Anterior cingulate cortex (tissue), 58 donors: ENCODE measurements at places on chromosomes 3 and 15.

DNA sequence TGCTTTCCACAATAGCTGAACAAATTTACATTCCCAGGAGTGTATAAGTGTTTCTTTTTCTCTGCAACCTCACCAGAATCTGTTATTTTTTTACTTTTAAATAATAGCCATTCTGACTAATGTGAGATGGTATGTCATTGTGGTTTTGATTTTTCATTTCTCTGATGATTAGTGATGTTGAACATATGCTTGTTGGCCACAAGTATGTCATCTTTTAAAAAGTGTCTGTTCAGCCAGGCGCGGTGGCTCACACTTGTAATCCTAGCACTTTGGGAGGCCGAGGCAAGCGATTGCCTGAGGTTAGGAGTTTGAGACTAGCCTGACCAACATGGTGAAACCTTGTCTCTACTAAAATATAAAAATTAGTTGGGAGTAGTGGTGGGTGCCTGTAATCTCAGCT is 619.3 kb downstream of the SI start:
- no peak for DNase-seq

DNA sequence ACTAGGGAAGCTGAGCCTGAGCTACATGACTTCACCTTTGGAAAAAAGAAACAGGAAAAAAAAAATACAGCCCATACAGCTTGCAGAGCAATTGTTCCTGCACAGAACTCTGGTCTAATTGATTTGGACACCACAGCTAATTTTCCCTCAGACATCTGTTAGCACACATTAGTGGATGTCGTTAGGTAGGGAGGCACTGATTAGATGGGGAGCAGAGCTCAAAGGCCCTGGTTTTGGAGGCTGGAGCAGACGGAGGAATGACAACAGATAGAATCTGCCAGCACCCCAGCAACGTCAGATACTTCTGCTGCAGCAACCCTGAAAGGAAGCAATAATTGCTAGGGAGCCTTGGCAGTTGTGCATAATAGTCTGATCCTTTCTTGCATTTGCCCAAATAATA is 398.9 kb downstream of the LSAMP start:
- DNase-seq = no peak

DNA sequence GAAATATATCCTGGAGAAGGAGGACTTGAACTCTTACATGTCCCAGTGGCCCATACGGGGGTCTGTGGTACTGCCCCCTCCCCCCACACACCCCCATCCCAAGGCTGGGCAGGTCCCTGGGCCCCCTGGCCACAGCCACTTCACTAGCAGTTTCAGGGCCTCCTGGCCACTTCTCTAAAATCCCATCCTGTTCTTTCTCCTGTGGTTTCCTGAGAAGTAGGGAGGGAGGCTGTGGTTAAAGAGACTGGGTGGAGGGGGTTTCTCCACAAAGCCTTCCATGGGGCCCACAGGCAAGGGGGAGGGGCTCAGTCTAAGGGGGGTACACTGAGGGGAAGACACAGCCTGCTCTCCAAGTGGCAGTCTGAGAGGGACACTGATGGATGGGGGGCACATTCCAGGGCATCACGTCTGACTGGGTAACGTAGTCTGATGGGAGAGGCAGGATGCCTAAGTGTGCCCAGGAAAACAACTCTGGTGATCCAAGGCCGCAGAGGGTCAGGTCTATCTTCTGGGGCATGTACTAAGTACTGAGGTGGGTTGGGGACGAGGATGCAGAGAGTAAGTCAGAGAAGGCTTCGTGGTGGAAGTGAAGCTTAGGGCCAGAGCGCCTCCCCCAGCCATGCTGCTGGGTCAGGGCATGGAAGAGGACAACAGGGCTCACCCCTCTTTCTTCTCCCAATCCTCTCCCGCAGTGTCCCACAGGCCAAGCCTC is 48.0 kb upstream of the C15orf39 start:
- DNase-seq = no peak

DNA sequence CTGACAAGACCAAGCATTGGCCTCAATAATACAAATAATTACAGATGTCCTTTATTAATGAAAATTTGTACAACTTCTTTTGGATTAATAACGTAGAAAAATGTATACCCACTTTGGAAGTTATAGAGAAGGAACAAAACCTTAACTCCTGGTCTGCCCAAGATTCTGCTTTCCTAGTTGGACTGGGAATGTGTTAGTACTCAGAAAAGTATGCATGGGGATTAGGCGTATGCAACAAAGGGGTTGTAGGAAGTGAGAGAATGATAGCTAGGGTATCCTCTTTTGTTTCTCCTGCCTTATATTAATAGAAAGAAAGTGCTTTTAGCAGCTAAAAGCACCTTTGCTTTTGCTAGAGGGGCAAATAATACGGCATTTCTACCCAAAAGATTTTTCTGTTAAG is 116.2 kb upstream of the LRRFIP2 start:
- no peak for DNase-seq

DNA sequence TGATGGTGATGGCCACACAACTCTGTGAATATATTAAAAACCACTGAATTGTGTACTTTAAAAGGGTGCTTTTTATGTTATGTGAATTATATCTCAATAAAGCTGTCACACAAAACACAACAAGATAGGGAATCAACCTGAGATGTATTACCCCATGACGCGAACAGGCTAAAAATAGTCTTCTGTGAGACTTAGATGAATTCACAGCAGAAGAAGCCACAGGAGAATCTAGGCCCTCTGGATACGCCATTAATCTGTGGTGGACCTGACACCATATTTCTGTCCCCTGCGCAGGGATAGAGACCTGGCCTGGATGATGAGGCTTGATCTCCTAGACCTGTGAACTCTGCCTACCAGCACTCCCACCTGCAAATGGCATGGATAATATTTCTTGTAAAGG is 146.0 kb upstream of the HACD2 start:
- DNase-seq = no peak

DNA sequence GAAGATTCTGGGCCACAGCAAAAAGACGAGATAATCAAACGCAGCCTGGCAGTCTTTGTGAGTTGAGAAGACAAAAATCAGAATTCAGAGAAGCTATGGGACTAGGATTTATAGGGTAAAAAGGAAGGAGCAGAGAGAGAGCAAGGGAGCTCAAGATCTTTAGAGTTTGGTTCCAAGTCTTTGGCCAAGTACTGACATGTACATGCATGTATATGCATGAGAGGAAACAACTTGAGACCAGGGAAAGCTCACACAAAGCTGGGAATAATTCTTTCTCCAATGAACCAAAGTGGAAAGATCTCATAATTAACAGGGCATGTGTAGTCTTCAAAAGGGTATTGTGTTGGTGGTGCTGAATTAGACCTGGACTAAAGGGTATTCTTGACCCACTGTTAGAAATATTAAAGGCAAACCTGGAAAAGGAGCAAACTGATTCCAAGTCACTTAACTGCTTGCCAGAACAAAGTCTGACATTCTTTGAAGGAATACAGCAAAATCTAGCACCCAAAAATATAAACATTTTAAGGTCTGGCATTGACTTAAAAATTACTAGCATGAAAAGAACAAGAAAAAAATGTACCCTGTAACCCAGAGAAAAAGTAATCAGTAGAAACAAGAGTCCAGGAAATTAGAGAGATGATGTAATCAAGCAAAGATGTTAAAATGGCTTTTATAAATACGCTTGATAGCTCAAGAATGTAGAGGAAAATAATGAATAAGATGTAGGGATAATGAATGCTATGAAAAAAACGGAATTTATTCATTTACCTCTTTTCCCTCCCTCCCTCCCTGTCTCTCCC is 226.0 kb upstream of the CGNL1 start:
- no peak for DNase-seq

DNA sequence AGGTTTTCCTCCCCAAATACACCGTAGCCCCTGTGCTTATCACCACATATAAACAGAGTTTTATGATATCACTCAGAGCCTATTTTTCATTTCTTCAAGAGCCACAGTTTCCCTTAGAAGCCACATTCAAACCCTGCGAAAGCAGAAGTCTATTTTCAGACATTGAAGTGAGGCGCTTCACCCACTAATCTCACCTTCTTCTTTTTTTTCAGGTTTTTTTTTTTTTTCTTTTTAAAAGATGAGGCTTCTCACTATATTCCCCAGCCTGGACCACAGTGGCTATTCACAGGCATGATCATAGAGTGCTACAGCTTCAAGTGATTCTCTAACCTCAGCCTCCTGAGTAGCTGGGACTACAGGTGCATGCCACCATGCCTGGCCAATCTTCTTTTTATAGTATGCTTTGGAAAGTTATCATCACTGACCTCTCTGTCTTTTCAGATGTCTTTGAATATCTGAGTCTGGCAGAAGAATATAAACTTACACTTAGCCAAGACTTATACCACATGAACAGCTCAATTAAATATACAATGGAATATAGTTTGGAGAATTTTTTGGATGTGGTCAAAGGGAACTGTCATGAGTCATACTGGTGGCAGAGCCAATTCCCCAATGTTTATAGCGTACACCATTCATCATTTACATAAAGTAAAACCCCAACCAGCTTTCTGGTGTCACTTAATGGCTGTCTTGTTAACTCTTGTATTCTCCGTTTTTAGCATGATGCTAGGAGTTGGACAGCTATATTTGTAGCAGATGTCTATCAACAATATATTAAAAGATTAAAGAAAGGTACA is 59.7 kb upstream of the CCDC50 start:
- DNase-seq = no peak

DNA sequence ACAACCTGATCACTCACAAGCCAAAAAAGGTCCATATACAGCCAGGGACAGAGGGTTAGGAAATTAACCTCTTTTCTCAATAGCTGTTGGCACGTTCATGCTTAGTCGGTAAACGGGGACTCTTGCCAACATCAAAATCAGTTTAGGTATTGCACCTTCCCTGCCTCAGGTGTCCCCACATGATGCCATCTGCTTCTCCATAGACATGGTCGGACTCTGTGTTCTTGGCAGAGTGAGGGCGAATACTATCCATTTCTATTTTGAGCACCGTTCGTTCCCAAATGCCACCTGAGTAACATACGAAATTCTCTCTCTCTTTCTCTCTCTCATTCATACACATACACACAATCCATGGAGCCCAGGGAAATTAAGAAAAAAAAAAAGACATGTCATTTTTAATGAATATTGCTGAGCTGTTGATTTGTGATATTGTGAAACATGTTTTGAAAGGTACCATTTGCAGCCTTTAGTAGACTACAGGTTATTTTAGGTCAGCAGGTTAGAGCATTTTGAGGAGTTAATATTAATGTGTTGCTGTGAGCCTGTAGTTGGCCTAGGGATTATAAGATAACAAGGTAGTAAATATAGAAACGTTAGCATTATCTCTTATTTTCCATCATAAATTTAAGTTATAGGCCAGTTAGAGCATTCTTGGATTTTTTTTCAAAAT is 78.5 kb downstream of the GHSR start:
- no peak for DNase-seq

GRCh38 chr3:123732447-123732846 is 147.6 kb upstream of the HACD2 start:
- no peak for DNase-seq

DNA sequence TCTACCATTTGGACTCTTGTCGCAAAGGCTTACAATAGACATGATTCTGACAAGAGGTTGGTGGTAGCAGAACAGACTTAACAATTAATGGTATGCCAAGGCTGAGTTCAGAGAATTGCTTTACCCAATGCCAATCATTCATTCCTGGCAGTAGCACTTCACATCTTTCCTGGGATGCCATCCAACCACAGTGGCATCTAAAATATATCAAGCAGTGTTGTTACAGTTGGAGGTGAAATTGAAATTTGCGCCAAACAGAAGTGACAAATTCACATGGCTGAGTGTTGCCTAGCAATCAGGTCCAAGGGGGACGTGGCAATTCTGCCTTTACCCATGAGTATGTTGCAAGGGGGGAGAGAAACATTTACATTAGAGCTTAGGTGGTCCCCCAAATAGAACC is 21.0 kb upstream of the DPH6 start:
- no peak for DNase-seq

- peak; percentile 43 for DNase-seq
Measured at GRCh38 chr15:51380999-51381806, 39.7 kb downstream of the GLDN start.

GRCh38 chr3:16481546-16481897 is 32.0 kb downstream of the RFTN1 start:
- DNase-seq = no peak

GRCh38 chr3:6249679-6250078 is 611.2 kb upstream of the GRM7 start:
- no peak for DNase-seq

GRCh38 chr3:151087648-151088047 is 2.2 kb downstream of the MED12L start:
- no peak for DNase-seq

DNA sequence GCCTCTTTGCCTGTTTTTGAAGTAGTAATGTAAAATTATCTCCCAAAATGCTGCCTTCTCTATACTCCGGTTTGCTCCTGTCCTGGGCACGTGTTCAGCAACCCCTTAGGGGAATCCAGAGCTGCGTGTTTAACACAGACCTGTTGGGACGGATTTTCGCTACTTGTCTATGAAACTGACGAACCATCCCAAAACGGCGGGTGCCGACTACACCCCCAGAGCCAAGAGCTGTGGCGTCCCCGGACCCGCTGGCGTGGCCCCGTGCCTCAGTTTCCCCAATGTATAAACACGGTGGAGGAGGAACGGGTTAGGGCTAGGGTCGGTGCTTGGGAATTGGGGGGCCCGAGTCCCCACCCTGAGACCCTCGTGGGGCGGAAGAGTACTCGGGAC is 473 bp downstream of the FHIT start:
- no peak for DNase-seq

- DNase-seq = no peak
Measured at GRCh38 chr3:50153782-50154475, 1.2 kb upstream of the SEMA3F start.

GRCh38 chr3:107643038-107643883 is 120.5 kb downstream of the BBX start:
- DNase-seq = no peak

GRCh38 chr15:47872869-47873432 is 155.6 kb downstream of the SEMA6D start:
- DNase-seq = no peak

GRCh38 chr3:48123346-48123745 is 64.9 kb downstream of the CDC25A start:
- no peak for DNase-seq

DNA sequence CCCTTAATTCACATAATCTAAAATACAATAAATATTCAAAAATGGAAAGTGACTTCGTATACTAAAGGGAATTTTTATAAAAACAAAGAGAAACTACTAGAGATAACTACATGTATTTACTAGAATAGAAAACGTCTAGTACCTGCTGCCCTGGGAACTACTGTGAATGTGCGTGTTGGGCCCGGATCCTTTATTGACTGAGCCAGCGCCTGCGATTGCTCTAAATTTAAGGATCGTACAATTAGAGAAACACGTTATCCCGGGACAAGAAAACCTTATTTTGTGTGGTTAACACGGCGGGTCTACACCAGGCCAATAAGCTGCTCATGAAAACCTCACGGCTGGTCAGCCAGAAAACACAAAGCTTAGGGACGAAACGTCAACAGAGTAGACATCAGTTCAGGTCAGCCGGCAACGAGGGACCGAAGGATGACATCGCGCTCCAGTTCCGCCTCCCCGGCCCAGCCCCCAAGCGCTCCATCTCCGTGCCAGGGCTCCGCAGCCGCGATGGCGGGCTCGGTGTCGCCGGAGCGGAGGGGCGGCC is 555 bp downstream of the TM2D3 start:
- no peak for DNase-seq

- no peak for DNase-seq
Measured at GRCh38 chr15:80999623-81000036, 1.1 kb upstream of the TLNRD1 start.
